Cortex of kidney (tissue), 1 donor: ENCODE measurements at places on chromosomes 4 and X.

DNA sequence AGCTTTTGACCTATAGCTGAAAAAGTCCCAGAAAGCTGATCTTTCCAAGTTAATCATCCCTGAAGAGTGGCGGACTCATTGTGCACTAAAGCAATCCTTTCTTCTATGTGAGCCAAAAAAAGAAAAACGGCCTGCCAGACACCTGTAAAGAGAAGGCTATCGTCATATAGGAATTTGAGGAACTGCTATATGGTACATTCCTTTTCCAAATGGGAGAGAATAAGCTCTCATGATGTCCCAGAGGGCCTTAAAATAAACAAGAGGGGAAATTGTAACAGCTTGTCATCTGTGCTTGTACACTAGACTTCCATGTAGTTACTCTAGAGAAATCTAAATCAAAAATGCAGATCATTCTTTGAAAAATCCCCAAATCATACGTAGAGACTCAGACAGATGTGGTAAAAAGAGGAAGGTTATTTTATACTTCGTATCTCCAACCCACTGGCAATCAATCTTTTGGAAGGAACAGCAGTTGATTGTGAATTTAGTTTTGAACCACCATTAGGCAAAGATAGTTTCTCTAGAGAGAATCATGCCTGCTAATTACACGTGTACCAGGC, 26.1 kb downstream of the GPR174 start:
- no peak for DNase-seq

DNA sequence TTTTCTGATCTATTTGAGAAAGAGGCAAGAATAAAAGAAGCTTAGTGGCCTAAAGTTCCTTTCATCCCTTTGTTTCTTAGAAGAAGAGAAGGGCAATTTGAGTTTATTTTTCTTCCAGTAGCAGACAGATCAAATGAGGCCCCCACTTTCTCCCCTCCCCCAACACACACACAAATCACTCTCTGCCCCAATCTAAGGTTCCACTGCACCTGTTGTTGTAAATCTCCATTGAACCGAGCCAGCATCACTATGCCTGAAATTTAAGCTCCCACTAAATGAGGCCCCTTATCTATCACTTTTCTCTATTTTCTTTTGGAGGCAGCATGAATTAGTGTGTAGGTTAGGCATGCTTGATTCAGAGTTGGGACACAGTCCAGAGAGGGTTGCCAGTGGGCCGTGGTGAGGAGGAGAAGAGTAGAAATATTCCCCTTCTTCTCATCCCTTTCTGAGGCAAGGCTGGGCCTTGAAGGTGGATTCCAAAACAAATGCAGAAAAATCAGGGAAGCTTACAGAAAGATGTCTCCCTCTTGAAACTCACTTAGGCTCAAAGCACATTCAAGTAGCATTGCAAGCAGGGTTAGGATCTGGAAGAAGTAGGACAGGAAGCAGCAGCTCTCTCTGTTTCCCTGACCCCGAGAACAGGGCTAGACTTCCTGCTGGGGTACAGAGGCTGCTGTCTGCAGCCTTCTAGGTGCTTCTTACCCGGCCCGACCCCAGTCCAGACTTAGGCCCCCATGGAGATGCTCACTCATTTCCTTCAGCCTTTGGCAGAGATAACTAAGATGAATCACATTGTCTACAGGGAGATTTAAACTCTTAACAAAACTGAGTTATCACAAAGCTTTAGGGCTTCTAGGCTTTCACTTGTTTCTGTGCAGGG, 70.7 kb downstream of the RASL11B start:
- no peak for DNase-seq

- no peak for DNase-seq
Observed at GRCh38 chr4:38603652-38604051, 60.3 kb upstream of the KLF3 start.

GRCh38 chr4:27666943-27667342, 806.3 kb downstream of the STIM2 start:
- DNase-seq, result no peak

DNA sequence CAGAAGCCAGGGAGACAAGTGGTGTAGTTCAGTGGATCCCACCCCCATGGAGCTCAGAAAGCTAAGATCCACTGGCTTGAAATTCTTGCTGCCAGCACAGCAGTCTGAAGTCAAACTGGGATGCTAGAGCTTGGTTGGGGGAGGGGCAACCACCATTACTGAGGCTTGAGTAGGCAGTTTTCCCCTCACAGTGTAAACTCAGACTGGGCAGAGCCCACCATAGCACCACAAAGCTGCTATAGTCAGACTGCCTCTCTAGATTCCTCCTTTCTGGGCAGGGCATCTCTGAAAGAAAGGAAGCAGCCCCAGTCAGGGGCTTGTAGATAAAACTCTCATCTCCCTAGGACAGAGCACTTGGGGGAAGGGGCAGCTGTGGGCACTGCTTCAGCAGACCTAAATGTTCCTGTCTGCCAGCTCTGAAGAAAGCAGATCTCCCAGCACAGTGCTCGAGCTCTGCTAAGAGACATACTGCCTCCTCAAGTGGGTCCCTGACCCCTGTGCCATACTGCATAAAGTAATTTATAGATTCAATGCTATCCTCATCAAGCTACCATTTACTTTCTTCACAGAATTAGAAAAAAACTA, 163.2 kb downstream of the HHIP start:
- no peak for DNase-seq

DNA sequence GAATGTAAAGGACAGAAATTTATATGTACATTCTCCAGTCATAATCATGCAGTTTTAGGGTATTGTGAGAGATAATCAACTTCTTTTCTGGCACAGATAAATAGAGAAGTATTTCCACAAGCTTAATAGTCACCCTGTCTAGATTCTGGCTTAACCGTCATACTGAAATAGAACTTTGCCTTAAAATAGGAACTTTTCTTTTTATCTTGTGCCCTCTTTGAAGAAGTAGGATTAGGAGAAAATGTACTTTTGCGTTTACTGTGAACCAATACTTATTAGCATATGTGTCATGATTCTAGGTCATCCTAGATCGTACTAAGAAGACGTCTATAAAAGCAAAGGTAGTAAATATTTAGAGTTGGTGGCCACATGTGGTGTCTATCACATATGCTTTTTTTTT, 95.4 kb downstream of the NFKB1 start:
- no peak for DNase-seq

- no peak for DNase-seq
Observed at GRCh38 chr4:124936427-124936826, 223.9 kb upstream of the ANKRD50 start.

- no peak for DNase-seq
Observed at GRCh38 chr4:132823419-132823818, 325.7 kb upstream of the PCDH10 start.

GRCh38 chr4:118898684-118899138, 10.1 kb downstream of the SYNPO2 start:
- no peak for DNase-seq

GRCh38 chr4:112509243-112510141, 6.5 kb downstream of the NEUROG2 start:
- DNase-seq, result no peak

DNA sequence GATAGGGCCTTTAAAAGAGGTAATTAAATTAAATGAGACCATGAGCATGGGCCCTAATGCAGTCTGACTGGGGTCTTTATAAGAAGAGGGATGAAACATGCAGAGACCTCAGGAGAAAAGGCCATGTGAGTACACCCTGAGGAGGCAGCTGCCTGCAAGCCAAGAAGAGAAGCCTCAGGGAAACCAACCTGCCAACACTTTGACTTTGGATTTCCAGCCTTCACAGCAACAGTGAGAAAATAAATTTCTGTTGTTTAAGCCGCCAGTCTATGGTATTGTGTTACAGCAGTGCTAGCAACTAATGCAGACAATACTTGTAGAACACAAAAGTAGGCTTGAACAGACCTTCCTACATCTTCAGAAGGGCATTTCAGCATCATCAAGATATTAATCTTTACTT, 52.3 kb downstream of the SMAD1 start:
- DNase-seq, result no peak

DNA sequence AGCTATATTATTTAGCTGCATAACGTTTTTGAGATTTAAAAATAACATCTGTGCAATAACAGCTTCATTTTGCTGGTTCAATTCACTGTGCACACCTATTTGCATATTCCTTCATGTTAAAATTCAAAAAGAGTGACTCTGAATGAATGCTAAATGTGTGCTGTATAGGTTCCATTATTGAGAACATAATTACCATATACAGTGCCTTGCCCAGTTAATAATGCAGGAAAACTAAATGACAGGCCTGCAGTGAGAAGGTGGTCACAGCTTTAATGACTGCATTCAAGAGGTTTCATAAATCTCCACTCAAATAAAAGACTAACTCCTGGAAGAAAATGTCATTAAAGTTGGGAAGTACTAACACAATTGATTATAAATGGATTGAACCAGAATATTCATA, 1183.2 kb upstream of the ADGRL3 start:
- no peak for DNase-seq

DNA sequence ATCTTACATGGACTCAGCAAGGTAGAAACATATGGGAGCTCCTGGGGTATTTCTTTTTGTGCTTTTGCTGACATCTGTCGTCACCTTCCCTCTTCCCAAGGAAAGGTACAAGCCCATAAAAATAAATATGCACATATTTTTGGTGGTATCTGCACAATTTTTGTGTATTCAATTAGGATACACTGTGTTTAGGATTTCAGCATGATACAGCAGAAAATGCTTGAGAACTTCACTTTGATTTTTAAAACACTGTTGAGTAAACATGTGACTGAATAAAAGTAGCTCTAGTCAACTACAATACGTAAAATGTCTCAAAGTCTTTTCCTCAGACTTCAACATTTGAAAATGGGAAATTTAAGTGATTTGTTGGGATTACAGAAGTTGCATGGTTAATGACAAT, 99.4 kb upstream of the SPANXC start:
- DNase-seq, result no peak

DNA sequence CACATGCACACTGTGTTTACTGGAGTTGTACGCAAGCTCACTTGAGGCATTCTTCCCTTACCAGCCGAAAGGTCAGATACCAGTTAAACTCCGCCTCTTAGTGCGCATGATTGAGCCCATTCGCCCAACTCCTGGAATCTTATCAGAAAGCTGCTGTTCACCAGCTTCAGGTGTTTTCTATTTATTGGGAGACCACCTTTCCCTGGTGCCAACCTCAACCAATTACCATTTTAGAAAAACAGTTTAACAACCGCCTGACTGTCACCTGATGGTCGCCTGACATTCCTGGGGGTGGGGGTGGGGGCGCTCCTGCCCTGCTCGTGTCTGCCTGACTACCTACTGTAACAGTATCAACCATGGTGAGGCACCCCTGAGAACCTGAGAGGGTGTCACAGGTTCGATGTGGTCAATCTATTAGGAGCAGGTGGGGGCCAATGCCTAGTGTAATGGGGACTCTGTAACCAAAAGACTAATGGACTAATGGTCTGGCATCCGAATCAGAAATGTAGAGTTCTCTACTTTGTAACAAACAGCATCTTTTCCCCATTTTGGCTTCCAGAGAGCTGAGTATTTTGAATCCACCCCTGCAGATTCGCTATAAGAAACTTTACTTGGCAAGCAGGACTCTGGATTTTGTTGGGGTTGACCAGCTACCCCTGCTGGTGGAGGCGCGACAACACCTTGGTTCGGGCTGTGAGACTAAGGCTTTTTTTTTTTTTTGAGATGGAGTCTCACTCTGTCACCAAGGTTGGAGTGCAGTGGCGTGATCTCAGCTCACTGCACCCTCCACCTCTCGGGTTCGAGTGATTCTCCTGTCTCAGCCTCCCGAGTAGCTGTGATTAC, 58.2 kb upstream of the ZNF157 start:
- DNase-seq, result no peak

GRCh38 chr4:151671541-151672059, 89.2 kb downstream of the GATB start:
- no peak for DNase-seq

- no peak for DNase-seq
Observed at GRCh38 chrX:101785142-101785541, 125.5 kb upstream of the ARMCX2 start.

GRCh38 chr4:138110815-138111214, 131.3 kb downstream of the SLC7A11 start:
- DNase-seq, result no peak

DNA sequence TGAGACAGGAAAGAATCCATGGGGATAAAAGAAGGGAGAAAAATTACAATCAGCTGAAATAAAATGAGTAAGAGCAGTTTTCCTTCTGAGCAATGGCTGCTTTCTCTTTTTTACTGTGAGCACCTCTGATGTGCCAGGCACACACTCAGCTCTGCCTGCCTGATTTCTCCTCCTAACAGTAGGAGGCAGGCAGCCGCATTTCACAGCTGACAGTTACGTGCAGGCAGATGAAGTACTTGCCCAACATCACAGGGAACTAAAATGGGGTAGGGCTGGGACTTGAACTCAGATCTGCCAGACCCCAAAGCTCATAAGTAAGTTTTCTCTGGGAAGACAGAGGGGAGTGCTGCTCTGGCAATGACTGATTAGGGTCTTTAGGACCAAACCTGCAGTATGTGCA, 54.6 kb downstream of the C4orf50 start:
- DNase-seq, result no peak

DNA sequence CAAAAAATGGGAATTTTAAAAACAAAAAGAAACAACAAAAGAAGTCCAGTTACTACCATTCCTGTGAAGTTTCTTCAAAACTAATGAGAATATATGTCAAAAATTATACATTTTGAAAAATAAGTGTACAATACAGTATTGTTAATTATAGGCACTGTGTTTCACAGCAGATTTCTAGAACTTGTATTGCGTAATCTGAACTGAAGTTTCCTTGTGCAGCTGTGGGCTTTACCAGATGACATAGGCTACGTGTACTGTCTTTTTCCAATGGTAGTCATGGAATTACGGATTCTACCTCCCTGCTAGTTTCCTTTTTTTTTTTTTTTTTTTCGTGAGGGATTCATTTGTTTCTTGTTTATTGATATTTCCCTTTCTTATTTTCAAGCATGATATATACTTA, 113.8 kb upstream of the GABRA2 start:
- no peak for DNase-seq

DNA sequence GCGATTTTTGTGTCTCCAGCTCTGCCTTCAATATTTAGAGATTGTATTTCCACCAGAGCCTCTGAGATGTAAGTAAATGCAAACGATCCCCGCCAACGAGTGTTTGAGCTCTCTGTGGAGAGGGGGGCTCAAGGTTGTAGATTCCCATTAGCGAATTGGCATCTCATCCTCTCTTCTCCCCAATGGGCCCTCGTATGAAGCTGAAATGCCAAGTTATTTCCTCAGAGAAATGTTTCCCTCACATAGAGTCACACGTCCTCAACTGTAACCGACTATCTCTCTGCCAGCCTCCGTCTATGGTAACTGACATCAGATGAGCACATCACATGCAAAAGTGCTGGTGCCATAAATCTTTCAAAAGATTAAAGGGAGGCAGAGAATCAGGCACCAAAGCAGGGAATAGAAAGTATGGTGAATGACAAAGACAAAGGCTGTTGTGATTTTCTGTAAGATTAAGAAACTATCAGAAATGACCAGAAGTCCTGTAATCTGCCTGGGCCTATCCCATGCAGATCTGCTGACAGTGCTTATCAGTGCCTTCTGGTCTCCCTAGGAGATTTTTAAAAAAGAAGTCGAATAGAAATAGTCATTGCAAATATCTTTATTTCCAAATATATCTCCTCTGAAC, 157.1 kb downstream of the PDGFRA start:
- no peak for DNase-seq

DNA sequence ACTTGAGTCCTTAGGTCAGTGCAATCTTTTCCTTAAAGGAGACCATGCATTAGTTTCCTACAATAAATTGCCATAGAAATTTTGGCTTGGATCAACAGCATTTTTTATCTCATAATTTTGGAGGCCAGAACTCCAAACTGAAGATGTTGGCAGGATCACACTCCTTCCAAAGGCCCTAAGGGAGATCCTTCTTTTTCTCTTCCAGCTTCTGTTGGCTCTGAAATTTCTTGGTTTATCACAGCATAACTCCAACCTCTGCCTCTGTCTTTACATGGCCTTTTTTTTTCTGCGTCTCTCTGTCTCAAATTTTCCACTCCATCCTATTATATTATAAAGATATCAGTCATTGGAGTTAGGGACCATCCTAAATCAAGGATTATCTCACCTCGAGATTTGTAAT, 282.2 kb downstream of the STIM2 start:
- no peak for DNase-seq
